Brain microvascular endothelial cell (primary cell): ENCODE measurements at places on chromosomes 11 and 22.

DNA sequence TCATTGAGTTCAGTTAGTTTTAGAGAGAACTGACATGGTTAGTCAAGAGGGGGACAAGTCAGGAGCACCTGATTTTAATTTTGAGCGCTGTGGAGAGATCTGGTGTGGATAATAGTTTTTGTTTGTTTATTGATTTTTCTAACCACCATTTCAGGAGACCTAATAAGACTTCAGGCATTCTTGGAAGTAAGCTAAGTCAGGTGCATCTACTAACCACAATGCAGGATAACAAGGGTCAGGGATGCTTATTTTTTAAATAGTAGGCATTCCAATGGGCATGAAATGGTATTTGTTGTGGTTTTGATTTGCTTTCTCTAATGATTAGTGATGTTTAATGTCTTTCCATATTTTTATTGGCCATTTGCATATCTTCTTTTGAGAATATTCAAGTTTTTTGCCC lies 212.1 kb downstream of the NAV2 start:
- no peak for DNase-seq

- no peak for DNase-seq
Measured at GRCh38 chr11:64007629-64008282, 21.5 kb downstream of the OTUB1 start.

GRCh38 chr11:14079797-14080196 lies 117.3 kb downstream of the SPON1 start:
- no peak for DNase-seq

GRCh38 chr22:49881856-49882255 lies 28.2 kb downstream of the ZBED4 start:
- no peak for DNase-seq

DNA sequence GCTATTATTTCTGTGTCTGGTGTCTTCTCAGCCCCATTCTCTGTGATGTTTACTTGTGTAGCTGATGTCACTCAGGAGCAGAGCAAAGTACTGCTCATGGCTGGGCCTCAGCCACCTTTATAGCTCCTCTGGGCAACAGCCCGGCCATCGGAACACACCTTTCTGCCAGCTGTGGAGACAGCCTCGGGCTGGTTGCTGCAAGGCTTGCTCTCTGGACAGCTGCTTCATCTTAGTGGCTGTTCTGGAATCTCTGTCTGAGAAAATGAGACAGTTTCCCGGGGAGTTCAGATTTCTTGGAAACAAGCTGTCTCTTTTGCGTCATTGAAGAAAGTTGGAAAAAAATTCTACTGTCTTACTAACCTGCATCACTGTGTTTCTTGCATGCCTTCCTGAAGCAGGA lies 20.0 kb downstream of the THY1 start:
- no peak for DNase-seq
